ENCODE measurements at places on chromosomes 6 and 20.

- no peak for DNase-seq
Observed at GRCh38 chr6:38239719-38240451, 399.8 kb downstream of the BTBD9 start.

DNA sequence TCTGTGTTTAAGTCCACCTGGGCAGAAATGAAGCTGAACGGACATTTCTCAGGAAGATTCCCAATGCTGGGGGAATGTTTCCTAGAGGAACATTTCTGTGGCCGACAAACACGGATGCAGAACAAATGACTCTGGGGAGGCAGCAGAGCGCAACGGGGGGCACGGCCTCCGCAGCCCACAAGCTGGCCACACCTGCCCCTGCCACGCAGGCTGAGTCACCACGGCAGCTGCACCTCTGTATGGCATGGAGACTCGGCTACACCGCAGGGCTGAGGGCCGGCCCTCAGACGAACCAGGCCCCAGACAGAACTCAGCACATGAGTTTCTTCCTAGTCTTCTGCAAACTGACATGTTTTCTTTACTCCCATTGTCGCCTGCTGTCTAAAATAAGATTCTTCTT lies 10.0 kb upstream of the PRR18 start:
- no peak for DNase-seq

GRCh38 chr20:32920066-32920465 lies 61.3 kb downstream of the EFCAB8 start:
- DNase-seq = no peak

DNA sequence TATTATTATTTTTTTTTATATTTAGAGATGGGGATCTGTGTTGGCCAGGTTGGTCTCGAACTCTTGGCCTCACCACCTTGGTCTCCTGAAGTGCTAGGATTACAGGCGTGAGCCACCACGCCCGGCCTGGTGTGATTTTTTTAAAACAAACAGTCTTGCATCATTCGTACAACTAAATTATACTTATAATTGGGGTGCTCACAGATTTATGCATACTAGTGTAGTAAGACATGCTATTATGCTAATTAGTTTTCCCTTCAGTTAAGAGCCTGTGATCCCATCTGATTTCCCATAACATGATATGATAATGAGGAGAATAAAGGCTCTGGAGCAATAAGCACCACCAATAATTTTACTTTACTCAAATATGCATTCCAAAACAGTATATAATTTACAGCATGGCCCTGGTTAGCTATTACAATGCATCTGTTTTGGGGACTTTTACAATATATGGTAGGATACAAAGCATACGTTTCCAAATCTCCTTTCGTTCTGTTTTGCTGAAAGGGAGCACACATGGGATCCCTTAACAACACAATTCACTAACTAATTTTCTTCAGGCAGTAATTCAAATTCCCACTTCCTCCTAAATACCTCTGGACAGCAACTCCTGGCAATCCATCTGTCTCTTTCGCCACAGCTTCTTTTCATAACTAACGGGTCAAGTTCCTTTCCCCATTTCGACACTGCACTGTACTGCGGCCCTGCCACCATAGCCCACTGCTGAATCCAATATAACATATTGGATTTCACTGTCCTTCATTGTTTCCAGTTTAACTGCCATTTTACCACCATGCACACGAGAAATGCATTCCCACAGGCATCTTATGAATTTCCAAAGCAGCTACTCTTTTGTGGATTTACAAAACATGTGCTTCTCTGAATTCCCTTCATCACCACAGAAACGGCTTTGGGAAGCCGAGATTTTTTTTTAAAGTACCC lies 1.7 kb downstream of the NUDT3 start:
- peak; percentile 38 for DNase-seq

GRCh38 chr6:137665342-137665934 lies 171.2 kb upstream of the OLIG3 start:
- DNase-seq = no peak

DNA sequence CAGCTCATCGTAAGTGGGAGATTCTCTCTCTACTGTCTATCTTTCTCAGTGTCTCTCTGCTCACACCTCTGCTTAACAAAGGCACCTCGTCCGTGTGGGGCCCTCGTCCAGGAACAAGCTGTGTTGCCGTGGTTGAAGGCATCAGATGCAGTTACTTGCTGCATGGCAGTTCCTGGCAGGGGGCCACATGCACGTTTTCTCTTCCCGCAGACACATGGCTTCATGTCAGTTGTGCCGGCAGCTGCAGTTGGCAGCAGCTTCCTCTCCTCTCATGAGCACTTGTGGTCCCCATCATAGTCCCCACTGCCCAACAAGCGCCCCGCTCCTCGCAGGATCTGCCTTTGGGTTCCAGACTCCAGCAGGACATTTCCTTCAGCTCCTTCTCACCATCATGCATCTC lies 7.1 kb upstream of the AFDN start:
- no peak for DNase-seq

DNA sequence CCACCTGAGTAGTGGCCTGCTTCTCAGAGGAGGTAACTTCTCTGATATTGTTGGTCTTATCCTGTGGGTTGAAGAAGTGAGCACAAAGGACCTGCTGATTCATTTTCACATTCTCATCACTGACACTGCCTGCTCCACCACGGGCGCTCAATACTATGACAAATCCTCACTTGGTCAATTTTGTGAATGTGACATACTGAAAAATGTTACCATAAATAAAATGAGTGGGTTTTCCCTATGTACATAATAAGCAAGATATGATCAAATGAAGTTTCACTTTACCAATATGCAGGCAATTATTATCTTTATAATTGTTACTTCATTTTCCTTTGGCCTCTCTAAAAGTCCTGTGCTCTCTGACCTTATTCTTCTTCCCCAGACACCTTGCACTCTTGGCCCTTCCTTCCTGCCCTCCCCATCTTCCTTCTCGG lies 71.5 kb upstream of the RIPOR2 start:
- DNase-seq = no peak

- DNase-seq = no peak
Observed at GRCh38 chr6:153956808-153957207, 82.2 kb upstream of the OPRM1 start.

DNA sequence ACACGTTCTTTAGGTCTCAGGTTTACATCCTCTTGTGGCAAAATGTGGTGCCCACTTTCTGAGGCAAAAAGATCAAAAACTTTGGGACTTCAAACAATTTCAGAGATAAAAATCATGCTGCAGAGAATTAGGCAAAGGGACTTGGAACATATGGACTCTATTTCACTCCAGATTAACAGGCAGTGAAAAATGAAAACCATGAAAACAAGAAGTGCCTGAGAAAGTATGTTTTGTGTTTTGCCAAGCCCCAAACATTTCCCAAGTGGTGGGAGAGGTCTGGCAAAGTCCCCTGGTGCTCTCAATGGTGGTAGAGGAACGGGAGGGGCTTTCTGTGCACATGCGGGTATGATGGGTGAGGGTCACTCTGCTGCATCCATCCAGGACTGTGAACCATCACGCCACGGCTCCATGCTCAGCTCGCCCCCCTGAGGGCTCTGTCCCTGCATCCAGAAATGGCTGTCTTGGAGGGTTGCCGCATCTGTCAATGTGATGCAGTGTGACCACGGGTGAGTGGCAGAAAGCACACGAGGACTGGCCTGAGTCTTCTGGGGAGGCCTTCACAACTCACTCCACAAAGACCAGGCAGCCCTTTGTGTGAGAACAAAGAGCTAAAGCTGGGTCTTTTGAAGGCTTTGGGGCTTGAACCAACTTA lies 43.2 kb upstream of the TBC1D7 start:
- no peak for DNase-seq

GRCh38 chr6:14113976-14114375 lies 3.6 kb upstream of the CD83 start:
- no peak for DNase-seq

DNA sequence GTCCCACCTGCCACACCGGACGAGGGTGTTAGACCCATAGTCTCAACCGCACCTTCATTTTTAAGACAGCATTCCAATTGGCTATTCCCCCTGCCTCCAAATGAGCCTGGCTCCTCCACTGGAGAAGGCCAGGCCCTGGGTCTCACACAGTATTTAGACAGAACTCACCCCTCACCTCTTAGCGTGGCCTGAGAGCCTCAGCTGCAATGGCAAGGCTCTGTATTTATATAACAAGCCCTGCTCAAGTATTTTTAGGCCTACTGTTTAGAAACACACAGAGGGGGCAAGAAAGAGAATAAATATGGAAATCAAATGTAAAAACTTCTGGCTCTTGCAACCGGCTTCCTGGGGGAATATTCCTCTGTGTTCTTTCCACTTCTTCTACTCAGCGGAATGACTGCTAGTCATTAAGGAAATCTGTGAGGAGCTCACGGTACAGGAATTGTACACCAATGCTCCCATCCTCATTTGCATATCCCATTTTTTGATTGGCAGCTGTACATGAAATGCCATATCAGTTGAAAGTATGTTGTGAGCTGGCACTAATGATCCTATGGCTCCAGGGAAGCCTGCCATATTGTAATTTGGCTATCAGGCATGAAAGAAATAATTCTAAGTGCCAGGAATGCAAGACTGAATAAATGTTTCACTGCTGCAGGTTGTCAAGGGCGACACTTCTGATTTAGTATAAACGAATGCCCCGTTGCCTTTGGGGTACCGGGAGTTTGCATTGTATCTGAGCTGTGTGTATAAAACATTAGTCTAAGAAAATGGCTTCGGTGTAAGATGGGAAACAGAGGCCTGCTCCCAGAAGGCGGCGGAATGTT lies 207.5 kb downstream of the ZNF217 start:
- no peak for DNase-seq

DNA sequence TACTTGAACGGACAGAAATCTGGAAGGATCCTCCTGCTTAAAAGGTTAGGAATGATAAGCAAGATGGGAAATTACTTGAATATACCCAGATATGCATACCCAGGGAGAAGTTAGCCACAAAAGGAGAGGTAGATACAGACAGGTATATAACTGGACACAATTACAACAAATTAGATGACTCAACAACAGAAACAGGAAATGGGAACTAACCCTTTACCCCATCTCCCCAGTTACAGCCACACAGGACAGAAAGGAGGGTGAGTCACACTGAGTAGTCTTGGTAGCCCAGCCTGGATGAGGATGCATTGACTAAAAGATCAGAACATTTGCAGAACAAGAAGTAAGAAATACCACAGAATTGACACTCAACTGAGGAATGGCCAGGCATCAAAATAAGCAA lies 61.2 kb downstream of the C6orf52 start:
- DNase-seq = no peak

DNA sequence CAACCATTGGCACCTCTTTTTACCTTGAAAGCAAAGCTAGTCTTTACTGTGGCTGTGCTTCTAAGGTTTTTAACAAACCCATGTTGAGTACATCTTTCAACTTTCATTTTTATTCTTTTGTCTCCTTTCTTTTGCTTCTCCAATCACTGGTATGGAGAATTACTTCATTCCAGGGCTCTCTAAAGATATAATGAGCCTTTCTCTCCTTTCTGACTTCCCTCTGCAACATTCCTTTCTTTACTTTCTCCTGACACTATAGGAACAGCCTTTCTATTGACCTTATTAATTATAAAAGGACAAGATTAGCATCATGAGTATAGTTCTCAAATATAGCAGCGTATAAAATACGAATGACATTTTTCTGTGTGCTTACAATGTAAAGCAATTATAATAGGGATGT lies 23.1 kb upstream of the KIAA0408 start:
- DNase-seq = no peak

DNA sequence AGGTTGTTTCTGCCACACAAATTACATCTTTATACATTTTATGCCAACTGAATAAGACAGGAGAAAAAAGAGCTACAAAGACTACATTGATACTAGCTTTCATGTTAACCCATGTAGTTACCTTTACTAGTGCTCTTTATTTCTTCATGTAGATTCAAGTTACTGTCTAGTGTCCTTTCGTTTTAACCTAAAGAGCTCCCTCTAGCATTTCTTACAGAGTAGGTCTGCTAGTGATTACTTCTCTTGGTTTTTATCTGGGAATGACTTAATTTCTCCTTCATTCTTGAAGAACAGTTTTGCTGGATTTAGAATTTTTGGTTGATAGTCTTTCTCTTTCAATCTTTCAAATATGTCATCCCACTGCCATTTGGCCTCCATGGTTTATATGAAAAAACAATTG lies 21.2 kb upstream of the NOP56 start:
- DNase-seq = no peak

DNA sequence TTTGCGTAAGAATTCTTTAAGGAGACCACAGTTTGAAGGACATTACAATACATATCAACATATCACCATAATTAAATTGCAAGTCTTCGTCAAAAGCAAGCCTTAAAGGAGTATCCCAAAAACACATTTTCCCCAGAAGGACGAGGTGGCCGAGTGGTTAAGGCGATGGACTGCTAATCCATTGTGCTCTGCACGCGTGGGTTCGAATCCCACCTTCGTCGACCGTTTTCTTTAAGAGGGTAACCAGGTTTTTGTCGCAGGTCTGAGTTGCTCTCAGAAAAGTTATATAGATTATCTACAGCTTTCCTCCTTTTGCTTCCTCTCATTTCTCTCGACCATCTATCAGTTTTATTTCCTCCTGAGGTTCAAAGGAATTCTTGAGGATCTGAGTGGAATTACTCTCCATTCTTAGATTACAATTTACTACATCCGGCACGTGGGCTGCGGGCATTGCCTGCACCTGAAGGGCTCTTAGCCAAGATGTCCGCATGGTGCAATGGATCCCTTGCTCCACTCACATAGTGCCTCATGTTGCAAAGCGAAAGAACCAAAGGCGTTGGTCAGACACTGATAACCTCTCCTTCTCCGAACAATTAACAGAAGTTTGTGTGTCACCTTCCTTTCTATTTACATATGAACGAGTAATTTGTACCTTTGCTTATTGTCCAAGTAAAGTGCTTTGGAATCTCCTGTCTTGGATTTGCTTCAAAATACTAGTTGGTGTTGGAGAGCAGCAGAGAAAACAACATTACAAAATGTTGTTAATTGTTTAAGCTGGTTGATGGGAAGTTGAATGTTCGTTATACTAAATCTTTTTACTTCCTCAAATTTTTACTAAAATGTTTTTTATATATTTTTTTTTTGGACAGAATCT lies 14.0 kb downstream of the POM121L2 start:
- DNase-seq = peak; percentile 49

DNA sequence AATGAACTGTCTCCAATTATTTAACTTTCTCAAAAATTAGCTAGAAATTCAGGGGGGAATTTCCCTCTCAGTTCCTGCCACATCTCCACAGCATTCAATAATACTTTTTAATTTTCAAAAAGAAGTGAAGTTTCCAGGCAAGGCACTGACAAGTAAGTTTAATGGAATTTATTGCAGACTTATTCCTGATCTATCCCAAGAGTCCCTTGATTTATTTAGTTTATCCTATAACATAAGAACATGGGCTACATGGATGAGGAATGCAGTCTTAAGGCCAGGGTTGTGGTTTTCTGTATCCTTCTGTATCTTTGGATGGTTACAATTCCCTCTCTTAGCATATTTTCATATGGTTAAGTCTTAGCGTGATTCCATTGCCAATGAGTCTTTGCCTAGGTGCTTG lies 126.5 kb downstream of the TSHZ2 start:
- DNase-seq = no peak

GRCh38 chr6:167543602-167544497 lies 219.0 kb downstream of the TTLL2 start:
- DNase-seq = no peak

GRCh38 chr20:50911716-50912115 lies 19.5 kb downstream of the ADNP start:
- DNase-seq = peak; percentile 34

- no peak for DNase-seq
Observed at GRCh38 chr6:93678841-93679454, 259.6 kb upstream of the EPHA7 start.
